ENCODE measurements at places on chromosomes 2 and 18.

DNA sequence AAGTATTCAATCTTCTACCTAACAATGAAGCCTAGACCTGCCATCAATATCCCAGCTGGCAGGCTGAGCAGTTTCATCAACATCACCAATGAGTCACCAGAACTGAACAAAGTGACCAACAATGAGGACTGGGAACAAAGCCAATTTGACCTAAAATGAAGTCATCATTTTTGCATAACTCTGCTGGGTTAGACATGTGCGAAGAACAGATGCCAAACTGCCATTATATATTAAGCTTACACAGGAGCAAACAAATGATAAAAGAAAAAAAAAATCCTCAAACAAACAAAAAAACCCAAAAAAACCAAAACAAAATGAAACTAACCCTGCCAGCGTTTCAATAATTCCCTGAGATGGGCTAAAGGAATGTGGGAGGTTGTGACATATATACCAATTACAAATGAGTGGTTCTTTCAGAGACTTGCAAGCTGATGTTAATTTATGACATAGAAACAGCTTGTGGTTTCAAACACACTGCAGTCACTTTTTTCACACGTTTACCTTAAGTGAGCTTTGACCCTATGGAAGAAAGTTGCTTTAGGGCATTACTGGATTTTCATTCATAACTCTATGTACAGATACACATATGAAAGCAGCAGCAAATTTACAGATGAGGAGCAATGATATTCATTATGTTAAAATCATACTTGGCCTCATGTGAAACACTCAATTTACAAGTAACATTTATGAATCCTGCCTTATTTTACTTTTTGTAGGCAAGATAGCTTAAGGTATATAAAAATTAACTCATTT, 56.9 kb upstream of the CCDC141 start:
- no peak for DNase-seq

- no peak for DNase-seq
Measured at GRCh38 chr2:240412211-240412861, 23.1 kb upstream of the GPC1 start.

DNA sequence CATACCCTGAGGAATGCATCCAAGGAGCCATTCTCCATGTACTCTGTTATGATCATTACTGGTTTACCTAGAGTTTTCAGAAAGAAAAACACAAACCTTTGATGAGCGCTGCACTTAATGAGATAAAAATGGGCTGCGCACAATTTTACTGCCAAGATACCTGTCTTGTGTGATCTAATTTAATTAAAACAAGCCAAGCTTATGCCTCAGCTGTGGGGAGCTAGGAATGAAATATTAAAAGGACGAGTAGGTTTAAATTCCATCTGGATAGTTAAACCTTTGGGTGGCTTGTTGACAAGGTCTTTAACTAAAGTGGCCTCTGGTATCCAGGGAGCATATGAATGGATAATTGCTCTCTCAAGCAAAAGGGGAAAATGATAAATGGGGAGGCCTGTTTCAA, 135.0 kb downstream of the EPHA4 start:
- DNase-seq = no peak

DNA sequence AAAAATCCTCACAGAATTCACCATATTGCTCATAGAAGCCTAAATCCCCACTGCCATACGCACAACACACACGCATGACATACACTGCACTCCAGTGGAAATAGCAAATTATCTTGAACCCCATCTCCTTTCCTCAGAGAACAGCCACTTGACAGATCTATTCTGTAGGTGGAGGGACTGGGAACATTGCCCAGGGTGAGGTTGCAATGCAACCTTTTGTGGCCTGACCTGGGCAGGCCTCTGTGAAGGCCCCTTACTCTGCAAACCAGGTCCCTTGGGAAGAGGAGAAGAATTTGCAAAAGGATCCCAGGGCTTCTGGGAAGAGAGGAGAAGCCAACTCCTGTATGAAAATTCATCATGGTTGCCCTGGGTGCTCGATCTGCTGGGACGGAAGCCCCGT, 51.9 kb downstream of the SDC1 start:
- no peak for DNase-seq

- DNase-seq = no peak
Measured at GRCh38 chr2:232290668-232291067, 87.9 kb upstream of the ALPP start.
